ENCODE measurements at places on chromosomes 16 and 17.

GRCh38 chr17:37488009-37488604, 1.6 kb upstream of the DUSP14 start:
- peak; percentile 85 for DNase-seq

- no peak for DNase-seq
These were observed 107.9 kb downstream of the RAP1GAP2 start for GRCh38 chr17:2904135-2904534.

DNA sequence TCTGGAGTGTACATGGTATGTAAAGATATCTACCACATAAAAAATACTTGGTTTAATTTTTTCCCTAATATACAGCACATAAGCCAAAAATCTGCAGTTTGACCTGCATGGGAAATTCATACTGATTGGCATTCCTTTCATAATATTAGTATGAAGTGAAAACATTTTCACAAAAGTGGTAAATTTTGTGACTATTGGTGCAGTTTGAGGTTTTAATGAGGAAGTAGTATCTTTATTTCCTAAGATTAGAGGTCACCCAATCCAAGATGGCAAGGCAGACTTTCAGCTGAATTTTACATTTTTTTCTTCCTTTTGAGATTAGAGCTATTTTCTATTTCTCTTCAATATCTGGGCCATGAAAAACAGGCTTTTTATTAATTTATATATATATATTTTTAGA, 21.2 kb downstream of the METTL9 start:
- DNase-seq = no peak

GRCh38 chr16:676565-676902, 1.1 kb downstream of the RHBDL1 start:
- DNase-seq = no peak

DNA sequence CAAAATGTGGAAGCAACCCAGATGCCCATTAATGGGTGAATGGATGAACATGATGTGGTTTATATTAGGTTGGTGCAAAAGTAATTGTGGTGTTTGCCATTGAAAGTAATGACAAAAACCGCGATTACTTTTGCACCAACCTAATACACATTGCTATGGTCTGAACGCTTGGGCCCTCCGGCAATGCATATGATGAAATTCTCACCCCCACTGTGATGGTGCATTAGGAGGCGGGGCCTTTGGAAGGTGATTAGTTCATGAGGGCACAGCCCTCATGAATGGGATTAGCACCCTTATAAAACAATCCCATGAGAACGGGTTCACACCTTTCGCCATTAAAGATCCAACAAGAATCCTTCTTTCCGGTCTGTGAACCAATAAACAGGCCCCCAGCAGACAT, 25.3 kb upstream of the PRM1 start:
- DNase-seq = no peak

DNA sequence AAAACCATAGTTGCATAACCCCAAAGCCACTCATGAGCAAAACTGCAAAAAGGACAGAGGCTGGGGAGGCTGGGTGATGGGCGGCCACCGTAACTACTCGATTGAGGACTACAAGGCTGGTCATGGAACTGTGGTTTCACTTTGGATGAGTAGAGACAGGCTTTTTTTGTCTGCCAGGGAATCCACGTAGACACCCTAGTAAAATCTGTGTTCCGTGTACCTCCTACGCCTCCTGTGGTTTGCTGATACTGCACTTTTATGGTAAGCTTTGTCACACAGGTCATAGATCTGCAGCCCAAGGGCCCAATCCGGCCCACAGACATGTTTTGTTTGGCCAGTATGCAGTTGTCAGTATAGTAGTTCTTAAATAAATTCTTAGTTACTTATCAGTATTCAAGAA, 2.2 kb upstream of the TLCD3B start:
- DNase-seq = no peak

DNA sequence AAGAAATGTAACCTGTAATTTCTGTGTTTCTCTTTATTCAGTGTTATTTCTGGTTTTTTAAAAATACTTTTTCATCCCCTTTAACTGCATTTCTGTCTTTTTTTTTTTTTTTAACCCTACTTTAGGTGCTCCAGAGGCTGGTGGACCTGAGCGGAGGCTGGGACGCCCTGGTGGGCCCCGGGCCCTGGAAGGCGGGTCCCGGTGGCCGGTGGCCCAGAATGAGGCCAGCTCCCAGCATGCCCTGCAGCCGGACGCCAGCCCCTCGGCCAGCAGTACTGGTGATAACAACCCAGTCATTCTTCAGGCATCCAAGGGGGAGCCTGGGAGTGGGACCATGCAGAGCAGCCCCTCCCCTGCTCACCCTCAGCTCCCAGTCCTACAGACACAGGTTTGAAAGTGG, 1.5 kb downstream of the SRCAP start:
- DNase-seq = no peak

DNA sequence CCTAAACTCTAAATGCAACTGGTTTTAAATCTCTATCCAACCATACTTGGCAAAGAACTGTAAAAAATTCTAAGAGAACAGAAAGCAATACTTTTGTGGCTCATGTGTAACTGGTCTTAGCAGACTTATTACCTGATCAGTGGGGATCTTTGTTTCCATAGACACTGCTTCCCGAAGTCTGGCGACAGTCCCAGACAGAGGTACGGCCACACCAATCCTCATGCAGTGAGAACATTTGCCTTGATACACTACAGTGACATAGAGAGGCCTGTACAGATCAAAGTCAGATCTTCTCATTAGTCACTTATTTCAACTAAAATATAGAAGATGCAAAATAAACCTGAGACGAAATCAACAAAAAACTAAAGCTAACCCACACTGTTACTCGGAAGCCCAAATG, 43.9 kb downstream of the USP31 start:
- no peak for DNase-seq

- DNase-seq = no peak
These were observed 545.3 kb upstream of the SALL1 start for GRCh38 chr16:51696376-51696775.

GRCh38 chr16:984736-985636, 3.4 kb downstream of the SOX8 start:
- DNase-seq = no peak

GRCh38 chr17:68378268-68379176, 78.8 kb downstream of the WIPI1 start:
- peak; percentile 61 for DNase-seq
